ENCODE measurements at places on chromosomes 6 and 20. TPM values are rescaled to one million over a fixed set of nuclear protein-coding genes. Genes with fewer than 3 reads are reported as not detected.

The UBR2 gene
- 31.0 TPM for total RNA-seq

The NPEPL1 gene
- total RNA-seq = 29.0 TPM

The OVOL2 gene
- total RNA-seq = not detected

The SLC35D3 gene
- total RNA-seq = not detected

The JPH2 gene
- total RNA-seq = 441 TPM

The TRAPPC3L gene
- total RNA-seq = not detected

The DEF6 gene
- 4.0 TPM for total RNA-seq

The UBE2V1 gene
- total RNA-seq = 66.8 TPM

- peaks cover 9% of the 10 kb centered on the region for H3K4me1 ChIP-seq
- DNase-seq = no peak
- no peak overlapping the region for H3K4me3 ChIP-seq
- no peak overlapping the region for H3K27ac ChIP-seq
- no peaks in the 10 kb centered on the region for H3K36me3 ChIP-seq
Measured at GRCh38 chr6:41047306-41047705, 5.0 kb downstream of the TSPO2 start.

GRCh38 chr6:25462235-25462897 lies 183.2 kb downstream of the CARMIL1 start:
- H3K4me1 ChIP-seq = no peaks in the 10 kb centered on the region
- DNase-seq = no peak
- no peaks in the 10 kb centered on the region for H3K27me3 ChIP-seq
- no peaks in the 10 kb centered on the region for H3K36me3 ChIP-seq
- no peak overlapping the region for H3K27ac ChIP-seq
- no peak overlapping the region for H3K4me3 ChIP-seq

- peaks cover 34% of the 10 kb centered on the region for H3K4me1 ChIP-seq
- no peak overlapping the region for H3K4me3 ChIP-seq
- DNase-seq = no peak
- H3K27ac ChIP-seq = no peak overlapping the region
- no peaks in the 10 kb centered on the region for H3K27me3 ChIP-seq
Measured at GRCh38 chr6:56232436-56232835, 14.9 kb downstream of the COL21A1 start.

GRCh38 chr6:151376440-151376839 lies 14.9 kb downstream of the ZBTB2 start:
- H3K4me1 ChIP-seq = peaks cover 8% of the 10 kb centered on the region
- peaks cover 7% of the 10 kb centered on the region for H3K36me3 ChIP-seq
- no peaks in the 10 kb centered on the region for H3K27me3 ChIP-seq
- H3K4me3 ChIP-seq = no peak overlapping the region

DNA sequence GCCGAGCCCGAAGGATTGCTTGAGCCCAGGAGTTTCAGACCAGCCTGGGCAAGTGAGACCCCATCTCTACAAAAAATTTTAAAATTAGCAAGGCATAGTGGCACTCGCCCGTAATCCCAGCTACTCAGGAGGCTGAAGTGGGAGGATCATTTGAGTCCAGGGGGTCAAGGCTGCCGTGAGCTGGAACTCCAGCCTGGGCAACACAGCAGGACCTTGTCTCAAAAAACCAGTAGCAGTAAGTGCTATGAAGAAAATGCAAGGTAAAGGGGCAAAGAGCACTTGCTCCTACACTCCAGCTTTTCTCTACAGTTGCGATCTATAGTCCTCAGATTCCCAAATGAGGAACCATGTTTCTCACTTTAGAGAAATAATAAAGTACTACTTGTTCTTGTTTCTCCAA lies 1.8 kb upstream of the DDX39B start:
- H3K27me3 ChIP-seq = no peaks in the 10 kb centered on the region
- no peak for DNase-seq
- H3K36me3 ChIP-seq = peaks cover 18% of the 10 kb centered on the region
- peak overlapping the region; percentile 86 for H3K27ac ChIP-seq

DNA sequence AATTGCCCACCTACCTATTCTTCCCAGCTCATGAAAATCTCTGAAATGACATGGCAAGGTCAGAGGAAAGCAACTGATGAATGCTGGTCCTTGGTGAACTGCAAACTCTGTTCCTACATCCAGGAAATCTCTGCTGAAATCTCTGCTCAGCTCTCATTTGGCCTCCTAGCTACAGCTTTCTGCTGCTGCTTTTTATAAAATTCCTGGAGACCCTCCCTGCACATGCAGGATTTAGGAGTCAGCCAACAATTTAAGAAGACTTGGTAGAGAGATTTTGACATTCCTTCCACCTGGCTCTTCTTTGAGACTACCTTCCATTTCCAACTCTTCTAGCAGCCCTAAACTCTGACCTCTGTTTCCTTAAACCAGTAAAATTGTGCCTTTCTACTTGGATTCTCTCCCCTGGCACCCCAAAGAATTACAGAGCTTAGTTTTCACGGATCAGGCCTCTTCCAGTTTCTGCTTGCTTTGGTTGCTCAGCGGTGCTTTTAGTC lies 55.5 kb downstream of the PDE7B start:
- H3K4me1 ChIP-seq = peaks cover 14% of the 10 kb centered on the region
- no peaks in the 10 kb centered on the region for H3K36me3 ChIP-seq
- H3K4me3 ChIP-seq = no peak overlapping the region
- no peak overlapping the region for H3K27ac ChIP-seq
- H3K27me3 ChIP-seq = no peaks in the 10 kb centered on the region

- H3K4me1 ChIP-seq = peaks cover 49% of the 10 kb centered on the region
- peaks cover 11% of the 10 kb centered on the region for H3K36me3 ChIP-seq
- no peak for DNase-seq
- peak overlapping the region; percentile 63 for H3K27ac ChIP-seq
- no peaks in the 10 kb centered on the region for H3K27me3 ChIP-seq
Measured at GRCh38 chr6:16244446-16244845, 6.1 kb downstream of the GMPR start.
